ENCODE measurements at places on chromosomes 7 and 10.
A peak's percentile ranks its signal among the peaks of the same experiment; 100 is the strongest.

DNA sequence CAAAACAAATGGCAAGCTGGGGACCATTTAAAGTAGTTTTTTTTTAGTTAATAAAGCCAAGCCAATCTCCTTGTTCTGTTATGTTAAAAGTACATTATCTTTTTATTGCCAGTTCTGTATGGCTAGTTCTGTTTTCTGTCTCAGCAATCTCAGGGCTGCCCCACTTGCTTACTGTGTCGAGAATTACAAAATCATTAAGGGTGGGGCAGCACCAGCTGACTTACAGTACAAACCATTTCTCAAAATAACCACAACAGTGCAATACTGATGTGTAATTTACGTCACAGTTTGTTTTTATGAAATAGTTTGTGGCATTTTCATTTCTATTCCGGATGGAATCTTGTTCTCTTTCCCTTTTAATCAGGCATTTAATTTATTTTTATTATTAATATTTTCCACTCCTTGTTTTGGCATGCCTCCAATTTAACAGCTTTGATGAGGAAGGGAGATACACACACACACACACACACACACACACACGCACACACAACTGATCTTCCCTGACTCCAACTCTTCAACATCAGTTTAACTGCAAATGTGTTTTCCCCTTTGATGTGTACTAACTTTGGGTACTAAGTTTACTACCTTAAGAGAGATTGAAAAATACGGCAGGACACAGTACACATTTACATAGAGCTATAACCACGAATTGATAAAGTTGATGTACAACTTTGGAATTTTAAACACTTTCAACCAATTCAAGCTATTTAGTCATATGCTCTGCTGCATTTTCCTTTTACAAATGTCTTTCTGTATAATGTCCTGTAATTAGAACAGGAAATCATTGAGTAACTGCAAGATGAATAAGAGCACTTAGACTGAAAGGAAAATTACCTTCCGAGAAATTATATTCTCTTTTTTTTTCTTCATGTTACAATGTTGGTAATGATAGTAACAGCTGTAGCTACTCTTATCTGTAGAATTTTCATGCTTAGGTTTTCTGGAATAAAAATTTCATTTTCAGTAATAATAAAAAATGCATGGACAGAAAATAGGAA lies 91.5 kb downstream of the ARID5B start:
- ATAC-seq: peak; percentile 78

DNA sequence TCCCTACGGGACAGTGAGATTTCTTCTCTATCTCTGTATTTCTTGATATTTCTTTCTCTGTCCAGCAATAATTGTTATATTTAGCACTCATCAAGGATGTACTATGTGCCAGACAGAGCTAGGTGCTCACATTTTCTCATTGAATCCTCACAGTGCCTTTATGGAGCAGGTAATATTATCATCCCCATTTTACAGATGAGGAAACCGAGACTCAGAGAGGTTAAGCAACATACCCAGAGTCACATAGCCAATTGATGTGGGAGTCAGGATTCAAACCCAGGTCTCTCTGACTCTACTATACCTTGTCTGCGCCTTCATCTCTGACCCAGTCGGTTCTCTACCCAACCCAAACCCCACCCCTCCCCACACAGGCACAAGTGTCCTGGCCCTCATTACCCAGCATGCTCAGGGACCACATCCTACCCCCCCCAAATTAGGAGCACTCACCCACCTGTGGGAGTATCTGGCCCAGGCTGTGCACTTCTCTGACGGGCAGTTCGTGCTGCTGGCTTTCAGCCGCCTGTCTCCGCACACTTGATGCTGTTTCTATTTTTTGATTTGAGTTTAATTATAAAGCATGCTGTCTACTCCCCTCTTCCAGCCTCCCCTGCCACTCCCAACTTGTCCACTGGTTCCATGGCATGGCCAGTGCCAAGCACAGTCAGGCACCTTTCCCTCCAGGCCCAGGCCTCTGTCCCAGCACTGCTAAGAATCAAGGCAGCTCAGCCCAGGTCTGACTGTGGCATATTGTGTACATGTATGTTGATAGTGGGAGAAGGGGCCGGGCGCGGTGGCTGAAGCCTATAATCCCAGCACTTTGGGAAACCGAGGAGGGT lies 9.8 kb upstream of the SAMD8 start:
- ATAC-seq: no peak

- peak; percentile 48 for ATAC-seq
These were observed 254.1 kb downstream of the KIAA1217 start for GRCh38 chr10:24462889-24463552.

GRCh38 chr10:112823007-112823406 lies 127.0 kb upstream of the TCF7L2 start:
- no peak for ATAC-seq

DNA sequence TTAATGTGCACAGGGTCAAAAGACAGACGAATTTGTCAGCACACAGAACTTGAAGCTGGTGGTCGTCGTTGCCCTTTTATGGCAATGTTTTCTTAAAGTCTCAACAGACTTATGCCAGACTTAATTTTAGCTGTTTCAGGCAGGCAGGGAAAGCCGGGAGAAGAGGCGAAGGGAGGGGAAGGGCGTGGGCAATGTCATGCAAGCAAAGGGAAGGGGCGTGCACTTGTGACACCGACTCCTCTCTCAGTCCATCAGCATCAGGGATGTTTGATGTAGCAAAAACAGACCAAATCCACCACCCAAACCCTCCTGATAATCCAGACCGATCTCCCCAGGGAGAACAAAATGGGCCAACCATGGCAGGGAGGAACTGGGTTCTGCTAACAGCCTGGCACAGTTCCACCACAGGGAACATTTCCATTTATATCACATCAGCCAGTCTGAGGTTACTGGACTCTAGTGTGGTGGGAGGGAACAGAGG lies 118.1 kb upstream of the RHEB start:
- ATAC-seq: peak; percentile 79

DNA sequence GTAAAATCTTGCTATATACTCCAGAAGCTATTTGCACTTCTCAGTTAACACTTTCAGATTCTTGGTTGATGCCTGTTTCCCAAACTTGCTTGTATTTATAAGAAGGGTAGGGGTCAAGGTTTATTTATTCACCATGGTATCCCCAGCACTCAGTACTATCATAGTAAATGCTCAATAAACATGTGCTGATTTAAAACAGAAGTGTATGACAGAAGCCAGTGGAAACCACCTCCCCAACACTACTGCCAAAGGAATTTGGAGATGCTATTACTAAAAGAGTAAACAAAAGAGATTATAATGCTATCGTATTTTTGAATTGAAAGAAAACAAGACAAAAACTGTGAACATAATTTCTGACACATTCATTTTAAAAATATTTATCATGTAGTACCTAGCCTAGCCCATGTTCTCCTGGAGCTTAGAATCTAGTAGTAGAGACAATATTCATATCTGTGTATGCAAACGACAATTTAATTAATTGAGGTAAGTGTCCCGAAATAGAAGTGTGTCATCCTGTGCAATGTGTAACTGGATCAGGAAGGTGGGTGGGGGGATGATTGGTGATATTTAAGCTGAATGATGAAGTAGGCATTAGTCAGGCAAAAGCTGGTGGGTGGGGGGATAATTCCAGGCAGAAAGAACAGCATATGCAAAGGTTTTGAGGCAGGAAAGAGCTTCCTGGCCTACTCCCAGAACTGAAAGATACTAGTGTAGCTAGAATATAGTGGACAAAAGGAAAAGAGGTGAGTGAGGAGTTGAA lies 77.5 kb downstream of the HGF start:
- peak; percentile 29 for ATAC-seq

- peak; percentile 30 for ATAC-seq
These were observed 11.5 kb downstream of the SGPL1 start for GRCh38 chr10:70827086-70827757.

DNA sequence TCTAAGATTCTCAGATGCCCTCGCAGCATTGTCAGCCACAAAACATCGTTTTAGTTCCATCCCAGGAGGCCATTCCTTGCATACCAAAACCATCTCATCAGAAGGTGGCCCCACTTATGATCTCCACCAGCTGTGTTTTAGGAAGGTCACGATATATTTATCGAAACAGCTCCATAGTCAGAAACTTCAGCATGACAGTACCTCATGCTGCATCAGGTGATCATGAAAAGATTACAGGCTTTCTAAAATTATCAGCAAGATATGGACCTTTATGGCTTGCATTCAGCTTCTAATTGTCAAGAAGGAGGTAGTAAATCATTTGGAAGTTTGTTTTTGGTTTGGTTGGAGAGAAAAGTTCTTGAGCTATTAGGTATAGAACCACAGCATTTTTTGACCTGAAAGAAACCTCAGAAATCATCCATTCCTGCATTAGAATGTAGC lies 20.0 kb downstream of the JAZF1 start:
- no peak for ATAC-seq

DNA sequence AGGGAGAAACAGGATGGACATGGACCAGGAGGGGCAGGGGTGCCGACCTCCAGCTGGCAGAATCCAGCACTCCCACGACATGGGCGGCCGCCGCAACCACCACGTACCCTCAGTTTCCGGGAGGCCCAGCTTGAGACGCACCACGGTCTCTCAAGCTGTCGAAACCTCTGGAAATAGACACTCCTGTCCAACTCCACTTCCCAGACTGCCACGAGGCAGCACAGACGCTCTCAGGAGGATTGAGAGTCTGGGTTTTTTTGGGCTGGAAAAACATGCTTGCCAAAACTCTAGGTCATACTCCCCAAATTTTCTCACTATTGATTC lies 37.9 kb upstream of the PDGFA start:
- no peak for ATAC-seq

- ATAC-seq: no peak
These were observed 158.8 kb downstream of the NXPH1 start for GRCh38 chr7:8592167-8592566.

DNA sequence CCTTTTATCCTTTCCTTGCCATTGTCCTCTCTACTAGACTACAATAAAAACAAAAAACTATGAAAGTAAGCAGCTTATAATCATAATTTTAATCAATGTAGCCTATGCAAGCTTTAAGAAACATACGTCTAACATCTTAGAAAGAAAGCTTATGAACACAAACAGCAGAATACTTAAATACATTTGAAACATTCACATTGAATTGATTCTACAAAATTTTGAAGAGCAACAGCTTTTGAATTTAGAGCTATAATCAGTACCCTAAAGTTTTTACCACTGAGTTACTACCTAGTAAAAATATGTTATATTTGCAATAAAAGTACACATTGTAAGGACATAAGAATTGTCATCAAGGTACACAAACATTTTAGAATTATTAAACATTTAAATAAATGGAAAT lies 7.2 kb downstream of the MEOX2 start:
- ATAC-seq: no peak

DNA sequence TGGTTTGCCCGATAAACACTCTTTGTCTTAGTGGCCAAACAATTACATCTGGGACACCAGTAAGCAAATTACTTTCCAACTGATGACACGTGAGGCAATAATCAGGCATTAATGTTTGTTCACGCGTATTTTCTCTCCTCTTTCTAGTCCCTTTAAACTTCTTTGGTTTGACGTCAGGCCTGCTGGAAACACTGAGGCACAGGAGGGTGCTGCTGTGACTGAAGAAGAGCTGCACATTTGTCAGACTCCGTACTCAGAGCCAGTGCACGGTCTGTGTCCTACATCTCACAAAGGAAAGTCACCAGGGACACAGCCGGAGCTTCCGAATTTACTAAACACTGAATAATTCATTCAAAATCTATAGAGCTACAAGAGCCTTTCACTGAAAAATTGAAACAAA lies 57.6 kb upstream of the ANAPC16 start:
- ATAC-seq: no peak

GRCh38 chr7:157087646-157088045 lies 51.1 kb upstream of the UBE3C start:
- no peak for ATAC-seq

- ATAC-seq: no peak
These were observed 32.1 kb upstream of the CALD1 start for GRCh38 chr7:134747326-134747725.

GRCh38 chr10:113431398-113432160 lies 121.3 kb upstream of the HABP2 start:
- no peak for ATAC-seq

DNA sequence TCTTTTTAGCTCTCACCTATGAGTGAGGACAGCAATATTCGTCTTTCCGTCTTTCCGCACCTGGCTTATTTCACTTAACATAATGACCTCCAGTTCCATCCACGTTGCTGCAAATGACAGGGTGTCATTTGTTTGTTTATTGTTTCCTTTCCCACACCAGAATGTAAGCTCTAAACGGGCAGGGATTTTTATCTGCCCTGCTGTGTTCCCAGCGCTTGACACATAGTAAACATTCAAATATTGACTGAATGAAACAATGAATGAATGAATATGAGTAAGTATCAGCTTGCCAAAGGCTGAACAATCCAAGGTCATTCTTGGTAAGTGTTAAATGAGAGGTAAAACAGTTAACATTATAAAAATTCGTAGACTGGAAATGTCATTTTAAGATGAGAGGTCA lies 12.8 kb downstream of the SH3PXD2A start:
- no peak for ATAC-seq

DNA sequence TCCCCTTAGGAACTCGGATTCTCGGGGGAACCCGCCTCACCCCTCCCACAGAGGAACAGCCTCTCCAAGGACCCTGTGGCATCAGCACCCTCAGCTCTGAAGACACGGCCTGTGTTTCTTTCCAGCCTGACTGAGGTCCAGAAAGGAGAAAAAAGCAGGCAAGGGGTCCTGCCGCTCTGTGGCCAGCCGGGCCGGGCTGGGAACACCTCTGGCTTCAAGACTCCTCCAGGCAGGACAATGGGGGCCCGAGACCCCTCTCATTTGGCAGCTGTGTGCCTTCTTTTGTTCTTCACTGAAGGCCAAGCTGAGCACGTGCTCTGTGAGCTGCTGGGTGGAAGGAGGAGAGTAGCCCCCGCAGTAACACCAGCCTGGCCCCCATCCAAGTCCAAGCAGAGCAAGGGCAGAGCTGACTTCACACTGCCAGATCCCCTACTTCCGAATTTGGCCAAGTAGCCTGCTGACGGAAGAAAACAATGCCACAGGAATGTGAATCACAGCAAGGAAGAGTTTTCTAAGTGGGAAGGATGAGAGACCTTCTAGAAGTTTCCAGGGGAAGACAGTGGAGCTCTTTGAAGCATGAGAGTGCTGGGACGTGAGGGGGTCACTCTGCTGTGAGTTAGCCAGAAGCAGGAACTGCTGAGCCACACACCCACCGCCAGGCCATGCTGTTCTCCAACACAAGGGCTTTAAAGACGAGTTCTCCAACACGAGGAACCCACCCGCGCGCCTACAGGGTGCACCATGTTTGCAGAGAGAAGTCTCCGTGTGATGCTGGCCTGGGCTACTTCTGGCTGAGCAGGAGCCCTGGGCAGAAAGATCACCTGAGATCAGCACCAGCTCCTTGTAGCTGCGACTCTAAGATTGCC lies 3.1 kb downstream of the CNPY1 start:
- ATAC-seq: no peak

GRCh38 chr10:9814285-9814864 lies 1203.3 kb upstream of the CELF2 start:
- ATAC-seq: no peak

- ATAC-seq: no peak
These were observed 481.3 kb upstream of the NRP1 start for GRCh38 chr10:33815776-33816175.

DNA sequence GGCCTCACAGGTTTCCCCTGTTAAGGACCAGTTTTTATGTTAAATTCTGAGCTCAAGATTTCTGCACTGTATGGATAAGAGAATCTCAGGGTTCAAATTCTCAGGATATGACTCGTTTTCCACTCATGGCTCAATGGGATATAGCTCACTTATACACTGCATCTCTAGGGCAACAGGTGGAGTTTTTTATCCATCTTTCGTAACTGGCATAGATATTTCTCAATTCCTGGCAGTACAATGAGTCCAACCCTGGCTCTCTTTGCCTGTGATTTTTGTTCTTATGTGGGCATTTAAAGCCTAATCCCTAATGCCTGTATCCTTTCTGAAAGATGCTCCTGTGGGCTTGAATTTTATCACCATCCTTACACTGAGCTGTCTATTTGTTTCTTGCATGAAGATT lies 7.6 kb downstream of the CCDC172 start:
- ATAC-seq: no peak
